Hematopoietic multipotent progenitor cell treated with erythropoietin and hydrocortisone succinate and interleukin-3 and kit ligand, for 17 days (in vitro differentiated cells): ENCODE measurements at places on chromosomes 13 and 19.

DNA sequence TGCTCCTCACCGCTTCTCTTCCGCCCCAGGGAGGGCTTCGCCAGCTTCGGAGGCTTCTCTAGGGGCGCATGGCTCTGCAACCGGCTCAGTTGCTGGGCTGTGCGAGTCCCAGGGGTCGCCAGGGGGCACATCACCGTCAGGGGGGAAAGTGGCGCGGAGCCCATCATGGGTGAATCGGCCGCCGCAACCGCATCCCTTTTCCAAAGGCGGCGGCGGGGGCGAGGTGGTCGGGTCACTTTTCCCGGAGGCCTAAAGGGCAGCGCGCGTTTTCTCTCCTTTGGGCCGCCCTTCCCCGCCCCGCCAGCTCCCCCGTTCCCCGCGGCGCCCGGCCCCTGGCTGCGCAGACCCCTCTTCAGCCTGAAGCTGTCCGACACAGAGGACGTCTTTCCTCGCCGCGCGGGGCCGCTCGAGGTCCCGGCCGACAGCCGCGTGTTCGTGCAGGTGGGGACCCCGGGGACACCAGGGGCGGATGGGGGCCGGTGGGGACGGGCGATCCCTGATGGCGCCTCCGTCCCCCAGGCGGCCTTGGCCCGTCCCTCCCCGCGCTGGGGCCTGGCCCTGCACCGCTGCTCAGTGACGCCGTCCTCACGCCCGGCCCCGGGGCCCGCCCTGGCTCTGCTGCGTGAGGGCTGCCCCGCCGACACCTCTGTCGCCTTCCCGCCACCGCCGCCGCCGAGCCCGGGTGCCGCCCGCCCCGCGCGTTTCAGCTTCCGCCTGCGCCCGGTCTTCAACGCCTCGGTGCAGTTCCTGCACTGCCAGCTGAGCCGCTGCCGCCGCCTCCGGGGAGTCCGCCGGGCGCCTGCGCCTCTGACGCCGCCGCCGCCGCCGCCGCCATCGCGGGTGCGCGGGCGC is 1.7 kb downstream of the TGFBR3L start:
- DNase-seq = peak; percentile 21

- DNase-seq = no peak
Measured at GRCh38 chr19:34964598-34964997, 569 bp upstream of the ZNF792 start.

GRCh38 chr19:37466277-37466797 is 907 bp downstream of the ZNF569 start:
- no peak for DNase-seq

- no peak for DNase-seq
Measured at GRCh38 chr19:9793071-9793591, 24.6 kb upstream of the ZNF846 start.

GRCh38 chr13:22040810-22041364 is 370.0 kb downstream of the FGF9 start:
- no peak for DNase-seq

- no peak for DNase-seq
Measured at GRCh38 chr13:98977568-98978265, at the start of gene DOCK9. DOCK9 (minus strand) TSS chr13:98978064; CDS start chr13:98977909, 155 bp downstream.

DNA sequence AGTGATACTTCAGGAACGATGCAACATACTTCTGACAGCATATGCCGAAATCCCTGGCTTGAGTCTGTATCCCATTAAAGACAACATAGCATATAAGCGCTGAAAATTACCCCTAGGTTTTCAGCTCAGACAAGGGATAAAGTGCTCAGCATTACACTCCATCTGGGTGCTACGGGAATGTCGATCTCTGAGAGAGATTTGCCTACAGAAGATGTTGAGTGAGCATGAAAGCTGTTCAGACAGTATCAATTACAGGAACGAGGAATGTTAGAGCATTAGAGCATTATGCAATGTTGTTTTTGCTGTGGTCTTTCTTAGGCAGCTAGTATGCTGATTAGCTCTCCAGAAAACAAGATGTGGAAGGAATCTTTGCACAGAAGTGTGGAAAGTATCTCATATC is 484.5 kb downstream of the LIG4 start:
- DNase-seq = no peak

GRCh38 chr13:61908906-61909615 is 493.4 kb upstream of the PCDH20 start:
- DNase-seq = no peak

- DNase-seq = peak; percentile 20
Measured at GRCh38 chr19:29687897-29688728, 22.9 kb downstream of the PLEKHF1 start.

DNA sequence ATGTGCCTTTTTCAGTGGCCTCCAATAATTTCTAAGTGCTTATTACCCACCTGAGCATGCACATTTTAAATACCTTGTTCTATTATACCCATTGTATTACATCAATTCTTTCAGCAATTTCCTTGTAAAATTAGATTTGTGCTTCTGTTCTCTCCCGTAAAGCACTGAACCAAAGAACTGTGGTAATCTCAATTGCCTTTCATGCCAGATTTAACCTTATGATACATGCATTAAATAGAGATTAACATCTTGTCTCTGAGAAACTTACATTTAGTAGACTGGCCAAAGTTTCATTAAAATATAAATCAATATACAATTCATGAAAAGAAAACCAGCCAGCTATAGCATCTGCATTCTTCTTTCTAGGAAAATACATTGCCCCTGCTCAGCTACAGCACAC is 137.2 kb downstream of the EFNB2 start:
- no peak for DNase-seq

DNA sequence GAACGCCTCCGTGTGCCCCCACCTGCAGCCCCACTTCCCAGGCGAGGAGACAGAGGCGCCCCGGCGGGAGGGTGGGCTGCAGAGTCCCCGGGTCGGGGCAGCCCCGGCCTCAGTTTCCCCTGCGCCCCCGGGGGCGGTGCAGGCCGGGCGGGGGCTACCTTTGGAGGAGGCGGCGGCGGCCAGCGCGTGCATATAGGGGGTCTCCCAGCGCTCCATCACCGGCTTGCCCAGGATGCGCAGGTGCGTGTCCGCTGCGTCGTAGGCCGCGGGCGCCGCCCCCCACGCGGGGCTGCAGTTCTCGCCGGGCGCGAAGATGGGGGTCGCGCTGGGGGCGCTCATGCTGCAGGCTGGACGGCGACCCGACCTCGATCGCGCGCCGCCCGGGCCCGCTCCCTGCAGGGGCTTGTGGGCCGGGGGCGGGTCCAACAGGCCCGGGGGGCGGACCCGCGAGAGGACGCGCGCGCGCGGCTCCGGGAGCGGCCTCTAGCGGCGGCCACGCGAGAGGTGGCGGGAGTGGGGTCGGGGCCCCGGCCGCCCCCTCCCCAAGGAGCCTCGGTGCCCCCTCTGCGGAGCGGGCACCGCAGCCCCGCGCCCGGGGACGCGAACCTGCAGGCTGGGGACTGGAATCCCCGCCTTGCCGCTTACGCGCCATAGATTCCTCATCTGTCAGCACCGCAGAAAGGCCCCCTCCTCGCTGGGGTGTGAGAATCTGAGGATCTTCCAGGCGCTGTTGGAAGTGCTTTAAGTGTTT is at the start of gene GAMT:
TSS of gene GAMT (minus strand) at position 405 of the 751 bp plus-strand sequence. CDS start at position 339, 66 bp downstream.
- DNase-seq = no peak

- no peak for DNase-seq
Measured at GRCh38 chr19:28990522-28990921, 222.4 kb downstream of the UQCRFS1 start.

- no peak for DNase-seq
Measured at GRCh38 chr13:105937451-105937850, 598.0 kb downstream of the EFNB2 start.

DNA sequence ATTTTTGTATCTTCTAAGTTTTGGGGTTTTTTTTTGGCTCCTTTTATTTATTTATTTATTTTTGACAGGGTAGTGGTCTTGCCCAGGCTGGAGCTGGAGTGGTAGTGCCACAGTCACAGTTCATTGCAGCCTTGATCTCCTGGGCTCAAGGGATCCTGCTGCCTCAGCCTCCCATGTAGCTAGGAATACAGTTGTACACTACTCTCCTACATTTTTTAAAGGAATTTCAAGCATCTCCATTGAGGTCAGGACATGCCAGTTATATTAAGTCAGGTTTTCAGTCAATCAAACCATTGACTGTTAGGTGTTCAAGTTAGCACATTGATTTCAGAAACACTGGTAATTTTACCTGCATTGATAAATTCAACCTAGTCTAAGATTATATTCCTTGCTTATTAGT is 480.5 kb upstream of the SPRY2 start:
- no peak for DNase-seq

GRCh38 chr19:10872546-10873107 is 1.3 kb downstream of the CARM1 start:
- DNase-seq = peak; percentile 50

DNA sequence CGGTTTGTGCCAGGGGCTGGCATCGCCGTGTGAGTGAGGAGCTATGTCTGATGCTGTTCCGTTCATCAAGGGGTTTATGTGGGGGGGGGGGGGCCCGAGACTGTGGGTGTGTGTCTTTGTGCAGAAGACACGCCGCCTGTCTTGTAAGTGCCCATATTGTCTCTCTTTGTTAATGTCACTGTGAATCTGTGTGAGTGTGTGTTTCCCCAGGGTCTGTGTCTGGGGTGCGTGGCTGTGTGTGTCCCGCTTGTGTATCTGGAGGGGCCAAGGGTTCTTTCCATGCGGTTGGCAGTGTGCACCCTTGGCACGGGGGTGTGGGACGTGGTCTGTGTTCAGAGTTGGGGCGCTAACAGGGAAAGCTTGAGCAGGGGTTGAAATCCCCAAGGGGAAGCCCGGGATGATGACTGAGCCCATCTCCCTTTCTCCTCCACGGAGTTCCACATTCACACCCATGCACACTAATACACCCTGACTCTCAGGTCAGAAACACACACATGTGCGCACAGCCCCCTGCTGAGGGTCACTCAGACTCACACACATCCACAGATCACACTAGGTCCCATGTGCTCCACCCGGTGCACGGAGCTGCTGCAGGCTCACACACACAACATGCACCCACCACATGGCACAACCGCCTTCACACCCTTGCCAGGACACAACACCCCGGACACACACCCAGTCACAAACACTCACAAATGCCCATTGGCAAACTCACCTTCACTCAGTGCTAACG is 1.8 kb downstream of the NCAN start:
- DNase-seq = no peak

GRCh38 chr19:18349524-18350128 is 9.2 kb downstream of the PGPEP1 start:
- peak; percentile 89 for DNase-seq

DNA sequence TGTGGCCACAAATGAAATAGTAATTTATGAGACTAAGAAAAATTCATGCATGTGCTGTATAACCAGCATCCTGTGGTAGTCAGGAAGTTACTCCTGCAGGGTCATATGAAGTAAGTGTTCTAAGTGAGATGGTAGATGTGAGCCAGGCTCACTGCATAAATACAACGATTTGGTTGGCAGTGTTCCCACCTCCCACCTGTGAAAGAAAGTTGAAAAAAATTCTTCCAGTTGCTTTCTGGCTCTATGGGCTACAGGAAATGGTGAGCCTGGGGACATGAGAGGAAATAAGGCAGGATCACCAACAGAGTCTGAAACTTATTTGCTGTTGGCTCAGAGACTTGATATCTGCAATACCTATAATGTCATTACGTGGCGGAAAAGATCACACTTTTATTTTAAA is 301.7 kb upstream of the SPRY2 start:
- no peak for DNase-seq

DNA sequence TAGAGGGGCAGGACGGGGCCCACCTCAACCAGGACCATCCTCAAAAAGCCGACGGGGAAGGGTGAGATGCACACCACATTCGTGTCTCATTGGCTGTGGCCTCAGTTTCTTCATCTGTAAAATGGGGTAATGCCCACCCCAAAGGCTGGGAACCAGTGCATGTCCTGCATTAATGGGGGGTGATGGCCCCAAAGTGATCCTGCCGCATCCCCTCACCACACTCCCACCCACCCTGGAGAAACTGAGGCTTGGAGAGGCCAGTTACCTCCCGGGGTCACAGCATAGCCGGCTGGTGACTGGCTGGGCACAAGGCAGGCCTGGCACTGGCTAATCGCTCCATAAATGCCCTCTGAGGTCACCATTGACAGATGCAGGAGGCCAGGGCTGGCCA is 640 bp upstream of the MIDN start:
- DNase-seq = no peak

DNA sequence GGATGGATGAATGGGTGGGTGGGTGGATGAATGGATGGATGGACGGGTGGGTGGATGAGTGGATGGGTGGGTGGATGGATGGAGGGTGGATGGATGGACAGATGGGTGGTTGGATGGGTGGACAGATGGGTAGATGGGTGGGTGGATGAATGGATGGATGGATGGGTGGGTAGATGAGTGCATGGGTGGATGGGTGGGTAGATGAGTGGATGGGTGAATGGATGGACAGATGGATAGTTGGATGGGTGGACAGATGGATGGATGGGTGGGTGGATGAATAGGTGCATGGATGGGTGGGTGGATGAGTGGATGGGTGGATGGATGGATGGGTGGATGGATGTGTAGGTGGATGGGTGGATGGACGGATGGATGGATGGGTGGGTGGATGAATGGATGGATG is 17.8 kb downstream of the SHC2 start:
- DNase-seq = no peak

GRCh38 chr19:1882089-1882785 is 3.1 kb downstream of the ABHD17A start:
- no peak for DNase-seq

GRCh38 chr13:33204130-33204927 is 81.2 kb downstream of the STARD13 start:
- no peak for DNase-seq

DNA sequence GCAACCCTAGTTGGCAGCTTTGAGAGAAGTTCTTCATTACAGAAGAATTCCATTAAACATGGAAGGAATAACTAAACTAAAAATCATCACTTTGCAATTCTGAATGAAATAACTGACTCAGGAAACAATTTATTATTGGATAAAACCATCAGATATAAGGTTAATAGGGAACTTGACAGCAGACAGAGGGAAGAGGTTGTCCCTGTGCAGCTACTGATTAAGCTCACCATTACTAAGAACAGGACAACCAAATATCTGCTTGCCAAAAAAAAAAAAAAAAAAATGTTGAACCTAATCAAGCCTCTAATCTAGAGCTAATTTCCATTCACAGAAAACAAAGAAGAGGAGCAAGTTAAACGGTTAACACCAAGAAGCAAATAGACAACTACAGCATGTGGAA is 12.8 kb downstream of the N4BP2L2 start:
- no peak for DNase-seq

DNA sequence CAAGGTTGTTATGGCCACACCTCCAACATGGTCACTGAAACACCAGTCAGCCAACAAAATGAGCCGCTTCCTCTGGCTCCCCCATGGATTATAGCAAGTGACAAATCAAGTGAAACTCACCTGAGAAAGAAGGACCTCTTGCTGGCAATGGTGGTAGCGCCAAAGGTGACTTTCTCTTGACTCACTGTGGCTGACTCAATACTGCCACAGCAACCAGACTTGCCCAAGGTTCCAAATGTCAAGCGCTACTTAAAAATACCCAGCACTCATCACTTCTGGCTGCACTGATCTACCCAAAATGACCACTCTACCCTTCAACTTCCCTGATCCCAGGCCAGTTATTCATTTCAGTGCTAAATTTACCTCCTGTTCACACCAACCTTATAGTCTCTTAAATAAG is 495.5 kb downstream of the FOXO1 start:
- no peak for DNase-seq

GRCh38 chr13:113558461-113558860 is 26.1 kb upstream of the TFDP1 start:
- DNase-seq = no peak

GRCh38 chr13:97380696-97381095 is 53.3 kb upstream of the RAP2A start:
- DNase-seq = no peak

GRCh38 chr19:55091955-55092354 is 16.3 kb downstream of the EPS8L1 start:
- DNase-seq = no peak
